Esophagus mucosa (tissue), 1 donor: ENCODE measurements at places on chromosomes 3 and 15. TPM values are rescaled to one million over a fixed set of nuclear protein-coding genes. Genes with fewer than 3 reads are reported as not detected.

DNA sequence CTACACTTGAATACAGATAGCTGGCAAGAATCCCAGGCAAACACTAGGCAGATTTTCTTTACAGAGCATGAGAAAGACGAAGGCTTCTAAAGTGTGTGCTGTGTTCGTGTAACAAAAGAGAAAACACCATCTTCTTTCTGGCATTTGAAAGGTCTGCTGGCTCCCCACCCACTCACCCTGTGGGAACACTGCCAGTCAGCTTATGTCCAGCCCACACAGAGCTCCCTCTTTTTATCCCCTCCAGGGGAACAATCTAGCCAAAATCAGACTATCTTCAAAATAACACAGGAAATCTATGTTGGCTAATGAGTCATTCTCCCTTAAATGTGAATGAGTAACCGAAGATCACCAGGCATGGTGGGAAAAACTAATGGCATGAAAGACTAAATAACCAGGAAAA lies 45.6 kb upstream of the PAQR5 start:
- ATAC-seq = no peak

DNA sequence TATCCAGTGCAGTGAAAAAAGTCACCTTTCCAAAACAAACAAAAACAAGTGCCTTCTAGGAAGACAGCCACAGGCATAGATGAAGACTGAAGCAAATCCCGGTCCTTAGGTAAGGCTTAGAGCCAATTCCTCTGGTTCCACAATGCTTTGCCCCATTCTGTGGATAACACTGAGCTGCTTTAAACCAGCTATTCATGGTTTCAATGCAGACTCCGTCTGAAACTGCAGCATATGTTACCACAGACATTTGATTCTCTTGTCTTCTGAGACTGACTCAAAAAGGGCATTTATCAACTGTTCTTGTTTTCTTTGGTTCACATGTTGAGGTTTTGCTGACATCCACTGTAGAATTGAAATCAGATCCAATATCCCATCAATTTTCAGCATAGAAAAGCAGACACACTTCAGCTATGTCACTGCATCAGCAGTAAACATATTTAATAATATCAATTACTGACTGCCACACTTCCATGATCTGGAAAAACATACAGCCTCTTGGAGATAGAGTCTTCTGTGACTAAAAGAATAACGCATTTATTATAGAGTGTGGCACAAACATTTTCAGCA lies 659.3 kb downstream of the ROBO2 start:
- ATAC-seq = no peak

DNA sequence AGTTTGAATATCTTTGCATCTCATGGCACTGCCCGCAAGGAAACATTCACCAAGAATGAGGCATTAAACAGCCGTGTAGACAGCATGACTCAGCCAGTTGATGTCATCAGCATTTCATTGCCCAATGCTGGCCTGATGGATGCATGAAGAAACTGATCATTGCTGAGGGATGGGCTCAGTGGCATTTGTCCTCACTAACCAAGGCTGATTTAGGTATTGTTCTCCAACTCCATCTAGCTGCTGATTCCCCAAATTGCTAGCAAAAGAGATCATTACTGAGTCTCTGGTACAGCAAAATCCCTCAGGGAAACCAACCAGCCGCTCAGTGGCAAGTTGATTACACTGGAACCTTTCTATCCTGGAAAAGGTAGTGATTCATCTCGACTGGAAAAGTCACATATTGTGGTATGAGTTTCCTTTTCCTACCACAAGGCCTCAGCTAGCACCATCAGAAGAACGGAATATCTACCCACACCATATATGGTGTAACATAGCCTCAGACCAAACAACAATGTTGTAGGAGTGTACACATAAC lies 186.5 kb upstream of the GAP43 start:
- peak; percentile 17 for ATAC-seq

GRCh38 chr15:86333819-86334218 lies 254.1 kb downstream of the AGBL1 start:
- ATAC-seq = no peak

DNA sequence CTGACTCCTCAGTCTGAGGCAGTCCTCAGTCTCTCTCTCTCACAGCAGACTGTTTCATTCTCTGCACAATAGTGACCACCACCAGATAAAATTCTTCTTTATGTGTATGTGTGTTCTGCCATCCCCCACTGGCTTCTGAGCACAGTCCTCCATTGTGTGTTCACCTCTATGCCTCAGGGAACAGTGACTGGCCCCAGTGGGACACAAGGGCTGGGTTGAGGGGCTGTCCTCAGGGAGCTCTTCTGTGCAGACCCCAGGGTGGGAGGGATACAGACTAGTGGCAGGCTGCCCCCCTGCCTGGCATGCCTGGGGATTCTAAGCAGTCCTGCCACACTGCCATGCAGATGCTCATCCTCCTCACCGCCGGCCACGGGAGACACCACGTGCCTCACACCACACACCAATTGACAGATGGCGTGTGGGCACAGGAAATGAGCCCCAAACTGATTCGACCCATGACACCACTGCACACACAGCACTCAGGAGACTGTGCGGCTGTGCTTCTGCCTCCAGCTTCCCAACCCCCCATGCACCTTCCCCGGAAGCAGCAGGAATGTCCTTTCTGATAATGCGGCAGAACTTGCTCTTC lies 237.6 kb upstream of the CHRNA7 start:
- ATAC-seq = no peak

DNA sequence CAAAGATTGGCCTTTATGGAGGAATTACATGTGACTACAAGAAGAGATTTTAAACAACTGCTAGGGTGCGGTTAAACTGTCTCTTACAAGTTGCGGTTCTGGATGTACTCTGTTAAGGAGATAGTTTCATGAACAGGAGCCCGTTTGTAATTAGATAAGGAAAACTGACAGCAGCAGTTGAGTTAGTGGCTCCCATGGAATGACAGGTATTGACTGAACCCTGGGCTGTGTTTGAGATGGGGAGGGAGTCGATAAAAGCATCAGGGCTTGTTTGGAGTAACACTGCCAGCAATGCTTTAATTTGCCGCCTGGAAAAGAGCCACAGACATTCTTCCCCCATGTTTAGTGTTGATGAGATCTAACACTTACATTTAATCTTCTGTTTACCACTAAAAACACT lies 139.9 kb downstream of the ROBO2 start:
- ATAC-seq = no peak

- ATAC-seq = no peak
These were observed 138.6 kb downstream of the OPA1 start for GRCh38 chr3:193731656-193732055.

DNA sequence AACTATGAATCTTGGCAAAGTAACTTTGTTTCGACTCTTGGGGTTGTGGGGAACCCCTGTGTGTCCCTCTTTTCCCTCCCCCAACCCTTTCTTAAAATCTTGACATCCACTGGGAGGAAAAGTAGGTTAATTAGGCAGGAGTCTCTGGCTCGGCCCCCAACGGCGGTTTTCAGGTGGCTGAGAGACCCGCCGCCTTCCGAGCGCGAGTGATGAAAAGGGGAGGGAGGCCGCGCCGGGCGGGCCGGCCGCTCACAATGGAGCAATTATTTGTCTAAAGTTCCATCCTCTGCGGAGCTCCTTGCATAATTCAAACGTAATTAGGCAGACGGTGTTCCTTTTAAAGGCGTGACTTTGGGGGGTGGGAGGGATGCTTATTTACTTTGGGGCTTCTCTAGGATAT lies 51.7 kb downstream of the ZIC4 start:
- ATAC-seq = no peak

DNA sequence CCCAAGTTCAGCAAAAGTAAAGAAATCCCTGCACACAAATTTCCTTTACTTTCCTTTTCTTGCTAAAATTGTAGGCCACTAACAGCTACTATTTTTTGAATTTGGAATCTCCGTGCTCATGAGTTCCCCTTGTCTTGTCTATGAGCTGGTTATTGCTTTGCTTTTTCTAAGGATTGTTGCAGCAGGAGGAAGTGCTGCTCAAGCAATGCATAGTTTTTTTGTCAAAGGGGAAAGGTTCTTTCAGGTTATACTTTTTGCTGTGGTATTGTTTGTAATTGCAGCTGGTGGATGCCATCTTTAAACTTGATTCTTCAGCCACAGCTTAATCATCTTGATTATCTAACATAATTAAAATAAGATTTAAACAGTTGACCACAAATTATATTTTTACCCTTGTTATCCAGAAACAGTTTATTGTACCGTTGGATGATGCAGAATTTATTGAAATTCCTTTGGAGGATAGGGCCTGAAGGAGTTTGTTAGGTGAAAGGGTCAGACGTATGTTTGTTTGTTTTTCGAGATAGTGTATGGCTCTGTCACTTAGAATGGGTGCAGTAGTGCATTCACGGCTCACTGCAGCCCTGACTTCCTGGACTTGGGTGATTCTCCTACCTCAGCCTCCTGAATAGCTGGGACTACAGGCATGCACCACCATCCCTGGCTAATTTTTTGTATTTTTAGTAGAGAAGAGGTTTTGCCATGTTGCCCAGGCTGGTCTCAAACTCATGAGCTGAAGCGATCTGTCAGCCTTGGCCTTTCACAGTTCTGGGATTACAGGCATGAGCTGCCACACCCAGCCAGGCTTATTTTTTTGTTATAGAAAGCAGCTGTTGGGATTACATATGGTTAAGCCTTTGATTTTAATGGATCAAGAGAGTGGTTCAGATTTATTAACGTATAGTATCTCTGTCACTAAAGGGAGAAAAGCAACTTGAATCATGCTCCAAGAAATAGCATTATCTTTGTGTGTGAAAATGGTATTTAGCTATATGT lies 11.7 kb downstream of the MGA start:
- no peak for ATAC-seq

Gene ITPKA
- 0.16 TPM for total RNA-seq

Gene SNX4
- total RNA-seq = 20.3 TPM
